ENCODE measurements at places on chromosomes 16 and 17. TPM values are rescaled to one million over a fixed set of nuclear protein-coding genes. Genes with fewer than 3 reads are reported as not detected.

- no peaks in the 10 kb centered on the region for H3K36me3 ChIP-seq
- no peaks in the 10 kb centered on the region for H3K4me1 ChIP-seq
- H3K27me3 ChIP-seq = no peaks in the 10 kb centered on the region
- no peak overlapping the region for H3K27ac ChIP-seq
- peak; percentile 26 for DNase-seq
- H3K4me3 ChIP-seq = peak overlapping the region; percentile 11
Observed at GRCh38 chr16:63617047-63617989, 1504.5 kb downstream of the CDH11 start.

KCNH4 gene
- 0.16 TPM for total RNA-seq

ABCC6 gene
- total RNA-seq = 15.2 TPM

MARVELD3 gene
- total RNA-seq = 7.9 TPM

SMPD3 gene
- total RNA-seq = 2.3 TPM

ARHGAP44 gene
- total RNA-seq = 29.9 TPM

MSLN gene
- total RNA-seq = 55.5 TPM

DNA sequence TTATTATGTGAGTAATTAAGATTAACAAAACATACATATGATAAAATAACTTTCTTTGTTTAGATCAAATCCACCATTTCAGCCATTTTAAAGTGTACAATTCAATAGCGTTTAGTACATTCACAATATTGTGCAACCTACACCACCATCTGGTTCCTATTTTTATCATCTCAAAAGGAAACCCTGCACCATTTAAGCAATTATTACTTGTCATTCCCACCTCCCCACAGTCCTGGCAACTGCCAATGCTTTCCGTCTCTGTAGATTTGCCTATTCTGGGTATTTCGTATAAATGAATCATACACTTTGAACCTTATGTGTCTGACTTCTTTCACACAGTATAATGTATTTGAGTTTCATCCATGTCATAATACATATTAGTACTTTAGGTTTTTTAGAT, 162.5 kb upstream of the CNTNAP4 start:
- no peak overlapping the region for H3K4me3 ChIP-seq
- no peak overlapping the region for H3K27ac ChIP-seq
- DNase-seq = peak; percentile 6
- H3K27me3 ChIP-seq = no peaks in the 10 kb centered on the region

- DNase-seq = no peak
- H3K27ac ChIP-seq = no peak overlapping the region
- peaks cover 96% of the 10 kb centered on the region for H3K36me3 ChIP-seq
- no peaks in the 10 kb centered on the region for H3K27me3 ChIP-seq
Observed at GRCh38 chr16:31085411-31085810, 3.3 kb downstream of the PRSS53 start.

- peaks cover 49% of the 10 kb centered on the region for H3K4me1 ChIP-seq
- no peaks in the 10 kb centered on the region for H3K27me3 ChIP-seq
- no peak overlapping the region for H3K27ac ChIP-seq
Observed at GRCh38 chr16:89446136-89446974, 44.0 kb downstream of the ANKRD11 start.

PRSS36 gene
- 5.8 TPM for total RNA-seq

GRCh38 chr16:6363396-6363795, 969.2 kb upstream of the RBFOX1 start:
- H3K36me3 ChIP-seq = no peaks in the 10 kb centered on the region
- no peak overlapping the region for H3K27ac ChIP-seq
- no peaks in the 10 kb centered on the region for H3K27me3 ChIP-seq

- H3K4me3 ChIP-seq = no peak overlapping the region
- DNase-seq = no peak
- peaks cover 14% of the 10 kb centered on the region for H3K4me1 ChIP-seq
- no peak overlapping the region for H3K27ac ChIP-seq
Observed at GRCh38 chr16:10817514-10817913, 1.1 kb downstream of the TVP23A start.

PDPR gene
- 16.5 TPM for total RNA-seq

- DNase-seq = no peak
- H3K36me3 ChIP-seq = no peaks in the 10 kb centered on the region
- no peak overlapping the region for H3K4me3 ChIP-seq
- H3K4me1 ChIP-seq = peaks cover 12% of the 10 kb centered on the region
- H3K27ac ChIP-seq = no peak overlapping the region
Observed at GRCh38 chr17:66548659-66549310, 246.4 kb downstream of the PRKCA start.

Measured in left lung (tissue), 14 donors.